Mucosa of gallbladder (tissue), 1 donor: ENCODE measurements at places on chromosomes 2 and 18. TPM values are rescaled to one million over a fixed set of nuclear protein-coding genes. Genes with fewer than 3 reads are reported as not detected.

Gene SGO2
- total RNA-seq = 2.0 TPM

- DNase-seq = no peak
Measured at GRCh38 chr2:52931660-52932059, 835.9 kb upstream of the CHAC2 start.

GRCh38 chr2:45978302-45978859 lies 318.8 kb upstream of the EPAS1 start:
- no peak for DNase-seq

DNA sequence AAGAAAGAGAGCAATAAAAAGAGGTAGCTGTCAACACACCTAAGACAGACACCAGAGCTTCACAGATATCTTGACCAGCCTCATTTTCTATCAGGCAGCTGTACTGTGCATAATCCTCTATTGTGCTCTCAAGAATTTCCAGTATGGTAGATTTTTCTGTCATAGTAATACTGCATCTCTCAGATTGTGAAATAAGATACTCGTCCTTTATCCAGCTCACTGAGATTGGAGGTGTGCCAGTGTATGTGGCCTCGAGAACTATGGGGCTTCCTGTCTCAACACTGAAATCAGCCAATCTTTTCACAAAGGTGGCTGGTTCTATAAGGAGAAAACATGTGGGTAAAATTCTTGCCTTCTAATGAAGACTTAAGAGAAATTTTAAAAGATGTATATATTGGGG lies 88.9 kb downstream of the TTN start:
- no peak for DNase-seq

GRCh38 chr18:23453680-23454058 lies 582 bp downstream of the RIOK3 start:
- DNase-seq = peak; percentile 18

Gene SP5
- 1.8 TPM for total RNA-seq

Gene USP34
- 88.2 TPM for total RNA-seq

- no peak for DNase-seq
Measured at GRCh38 chr18:43879415-43879814, 602.1 kb upstream of the SYT4 start.
